ENCODE measurements at places on chromosomes 2 and 18. TPM values are rescaled to one million over a fixed set of nuclear protein-coding genes. Genes with fewer than 3 reads are reported as not detected.

Gene IL18RAP
- not detected for total RNA-seq

Gene BBS5
- 11.4 TPM for total RNA-seq

Gene CDH2
- 45.0 TPM for total RNA-seq

Gene RGPD4
- 0.23 TPM for total RNA-seq

Gene SRD5A2
- total RNA-seq = not detected

Gene LOXL3
- total RNA-seq = 21.9 TPM

GRCh38 chr18:75544496-75544895, 117.0 kb upstream of the SMIM21 start:
- no peak for DNase-seq

- DNase-seq = no peak
These were observed 8.0 kb upstream of the SIX3 start for GRCh38 chr2:44933434-44933951.

- no peak for DNase-seq
These were observed 864.7 kb downstream of the TRIB2 start for GRCh38 chr2:13581471-13581870.

DNA sequence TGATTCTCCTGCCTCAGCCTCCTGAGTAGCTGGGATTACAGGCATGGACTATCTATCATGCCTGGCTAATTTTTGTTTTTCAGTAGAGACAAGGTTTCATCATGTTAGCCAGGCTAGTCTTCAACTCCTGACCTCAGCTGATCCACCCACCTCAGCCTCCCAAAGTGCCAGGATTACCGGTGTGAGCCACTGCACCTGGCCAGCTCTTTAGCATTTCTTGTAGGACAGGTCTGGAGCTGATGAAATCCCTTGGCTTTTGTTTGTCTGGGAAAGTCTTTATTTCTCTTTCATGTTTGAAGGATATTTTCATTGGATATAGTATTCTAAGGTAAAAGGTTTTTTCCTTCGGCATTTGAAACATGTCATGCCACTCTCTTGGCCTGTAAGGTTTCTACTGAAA, 20.2 kb downstream of the VPS54 start:
- no peak for DNase-seq

DNA sequence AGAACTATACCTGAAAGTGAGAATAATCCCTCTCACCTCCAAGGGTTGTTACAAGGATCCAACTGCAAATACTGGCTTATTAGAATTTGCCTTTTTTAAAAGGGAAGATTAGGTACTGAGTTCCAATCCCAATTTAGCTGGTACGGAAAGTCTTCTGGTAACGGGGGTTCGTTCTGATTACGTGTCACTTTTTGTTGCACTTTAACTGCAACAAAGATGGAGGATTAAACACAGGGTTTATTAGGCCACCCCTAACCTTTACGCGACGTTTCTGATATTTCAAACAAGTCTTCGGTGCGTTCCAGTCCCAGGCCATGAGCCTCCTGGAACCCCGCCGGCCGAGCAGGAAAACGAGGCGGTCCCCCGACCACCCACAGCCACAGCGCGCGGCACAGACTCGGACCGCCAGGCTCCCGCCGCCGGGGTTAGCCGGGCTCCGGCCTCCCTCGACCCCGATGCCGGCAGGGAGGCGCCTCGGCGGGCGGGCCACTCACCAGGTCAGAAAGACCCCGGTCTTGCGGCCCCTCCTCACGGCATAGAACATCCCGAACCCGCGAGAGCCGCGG, 411 bp downstream of the RNASEH1 start:
- no peak for DNase-seq

GRCh38 chr18:63205791-63206252, 113.7 kb downstream of the BCL2 start:
- no peak for DNase-seq

GRCh38 chr2:41187376-41188122, 735.7 kb upstream of the SLC8A1 start:
- no peak for DNase-seq

DNA sequence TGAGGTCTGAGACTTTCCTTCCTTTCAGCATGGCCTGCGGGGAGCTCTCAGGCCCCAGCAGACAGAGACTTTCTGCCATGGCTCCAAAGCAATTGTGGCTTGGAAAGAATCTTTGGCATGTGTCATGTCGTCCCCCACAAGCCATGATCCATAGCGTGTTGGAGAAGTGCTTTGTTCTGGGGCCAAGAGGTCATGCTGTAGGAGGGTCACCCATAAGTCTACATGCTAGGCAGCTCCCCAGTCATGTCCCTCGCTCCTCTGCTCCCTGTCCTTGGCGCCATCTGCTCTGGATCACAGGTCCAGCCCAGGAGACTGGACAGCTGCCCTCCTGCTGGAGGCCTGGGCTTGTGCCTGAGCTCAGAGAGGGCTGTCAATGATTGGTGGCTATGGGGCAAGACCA, 78.8 kb upstream of the LCLAT1 start:
- DNase-seq = no peak

DNA sequence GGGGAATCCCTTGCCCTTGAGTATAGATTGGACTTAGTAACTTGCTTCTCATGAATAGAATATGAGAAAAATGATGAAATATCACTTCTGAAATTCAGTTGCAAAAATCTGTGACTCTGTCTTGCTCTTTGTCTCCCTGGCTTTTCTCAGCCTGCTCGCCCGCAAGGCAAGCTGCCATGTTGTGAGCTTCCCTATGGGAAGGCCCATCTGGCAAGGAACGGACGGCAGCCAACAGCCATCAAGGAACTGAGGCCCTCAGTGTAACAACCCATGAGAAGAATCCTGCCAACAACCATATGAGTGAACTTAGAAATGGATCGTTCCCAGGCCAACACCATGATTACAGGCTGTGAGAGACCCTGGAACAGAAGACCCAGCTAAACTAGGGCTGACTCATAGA, 58.4 kb upstream of the PGAP1 start:
- DNase-seq = no peak

GRCh38 chr2:53545604-53546003, 222.0 kb upstream of the CHAC2 start:
- no peak for DNase-seq

DNA sequence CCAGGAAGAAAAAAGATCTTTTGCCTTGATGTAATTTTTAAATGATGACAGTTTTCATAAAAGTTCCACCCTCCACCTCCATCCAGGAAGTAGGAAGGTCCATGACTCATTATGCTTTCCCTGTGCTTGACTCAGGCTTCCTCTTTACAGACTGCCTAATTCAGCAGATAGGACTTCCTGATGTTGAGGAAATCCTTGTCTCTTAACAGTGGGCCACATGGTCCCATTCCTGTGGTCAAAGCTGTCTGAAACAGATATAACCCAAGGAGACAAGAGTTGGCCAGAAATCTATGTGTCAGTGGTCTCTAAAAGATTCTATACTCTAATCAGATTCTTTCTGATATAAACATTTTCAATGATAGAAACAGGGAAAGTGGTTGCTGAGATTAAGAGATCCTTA, 119.1 kb downstream of the BAZ2B start:
- DNase-seq = no peak

DNA sequence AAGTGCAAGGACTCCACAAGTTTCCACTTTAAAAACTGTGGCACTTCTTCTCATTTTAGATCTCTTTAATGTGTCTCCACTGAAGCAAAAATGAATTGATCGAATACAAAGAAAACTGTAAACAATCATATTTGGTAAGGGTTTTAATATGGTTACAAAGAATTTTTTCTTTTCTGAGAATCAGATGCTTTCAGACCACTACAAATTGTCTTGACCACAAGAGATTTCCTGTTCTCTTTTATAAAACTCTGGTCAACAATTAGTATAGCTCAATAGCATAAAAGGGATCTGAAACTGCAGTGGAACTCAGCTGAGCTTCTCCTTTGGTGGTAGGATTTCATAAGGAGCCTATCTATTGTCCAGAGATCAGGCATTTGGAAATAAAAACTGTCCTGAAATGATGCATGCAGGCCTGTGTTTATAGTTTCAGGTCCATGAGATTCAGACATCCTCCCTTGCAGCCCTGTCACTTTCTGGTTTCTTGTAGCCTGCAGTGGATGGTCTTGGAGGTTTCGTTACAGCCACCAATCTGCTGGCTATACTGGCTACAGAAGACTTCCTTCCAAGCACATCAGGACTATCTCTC, 120.0 kb downstream of the DOCK10 start:
- DNase-seq = no peak

GRCh38 chr2:8669157-8669817, 12.6 kb upstream of the ID2 start:
- no peak for DNase-seq

DNA sequence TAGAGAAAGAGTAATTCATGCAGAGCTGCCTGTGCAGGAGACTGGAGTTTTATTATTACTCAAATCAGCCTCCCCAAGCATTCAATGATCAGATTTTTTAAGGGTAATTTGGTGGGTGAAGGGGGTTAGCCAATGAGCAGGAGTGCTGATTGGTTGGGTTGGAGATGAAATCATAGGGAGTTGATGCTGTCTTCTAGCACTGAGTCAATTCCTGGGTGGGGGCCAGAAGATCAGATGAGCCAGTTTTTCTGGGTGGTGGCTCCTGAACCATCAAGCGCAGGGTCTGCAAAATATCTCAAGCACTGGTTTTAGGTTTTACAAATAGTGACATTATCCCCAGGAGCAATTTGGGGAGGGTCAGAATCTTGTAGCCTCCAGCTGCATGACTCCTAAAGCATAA, 312.8 kb upstream of the THSD7B start:
- DNase-seq = no peak

DNA sequence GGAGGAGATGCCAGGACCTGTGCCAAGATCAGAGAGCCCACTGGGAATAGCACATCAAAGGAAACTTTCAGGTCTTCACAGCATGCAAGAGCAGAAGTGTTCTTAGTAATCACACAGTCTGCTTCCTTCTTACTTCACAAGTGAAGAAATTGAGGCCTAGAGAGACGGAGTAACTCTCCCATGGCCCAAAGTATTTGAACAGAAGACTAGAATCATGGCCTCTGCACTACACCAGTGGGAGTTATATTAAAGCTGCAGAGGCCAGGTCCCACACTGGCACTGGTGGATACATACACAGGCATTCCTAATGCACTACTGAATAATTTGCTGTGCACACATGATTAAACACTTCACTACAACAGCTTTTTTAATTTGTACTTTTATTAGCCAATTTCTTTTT, 107.6 kb upstream of the RMP24 start:
- no peak for DNase-seq

DNA sequence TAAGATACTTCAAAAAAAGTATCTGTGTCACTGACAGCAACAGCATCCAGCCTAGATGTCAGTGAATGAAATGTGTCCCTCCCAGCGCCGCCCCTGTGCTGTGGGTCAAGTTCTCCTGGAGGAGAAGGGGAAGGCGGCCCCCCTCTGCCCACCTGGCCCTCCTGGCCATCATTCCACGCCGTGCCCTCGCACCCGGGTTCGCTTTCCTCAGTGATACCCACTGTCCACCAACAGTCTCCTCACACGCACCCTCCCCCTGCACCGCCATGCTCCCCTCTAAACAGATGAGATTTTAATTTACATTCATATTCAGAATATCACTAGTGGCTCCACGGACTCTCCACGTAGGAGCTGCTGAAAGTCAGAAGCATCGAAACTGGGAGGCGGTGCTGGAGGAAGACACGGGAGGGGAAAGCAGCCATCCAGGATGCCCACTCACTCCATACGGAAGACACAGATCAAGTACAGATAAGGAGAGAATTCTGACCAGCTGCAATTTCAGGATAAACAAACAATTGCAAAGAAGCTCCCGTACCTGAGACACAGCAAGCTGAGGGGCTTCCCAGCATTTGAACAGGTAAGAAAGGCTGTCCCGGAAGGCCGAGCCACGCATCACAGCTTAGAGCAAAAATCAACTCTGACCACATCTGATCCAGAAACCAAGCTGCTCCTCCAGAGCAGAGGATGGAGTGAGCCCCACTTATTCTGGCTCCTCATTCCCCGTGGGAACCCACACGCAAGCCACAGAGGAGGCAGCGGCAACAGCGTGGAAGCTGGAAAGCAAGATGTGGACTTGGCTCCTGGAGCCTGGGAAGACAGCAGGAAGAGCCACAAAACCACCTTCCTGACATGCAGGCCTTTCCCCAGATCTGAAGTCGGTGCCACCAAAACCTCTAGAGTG, 49.7 kb downstream of the PXDN start:
- DNase-seq = no peak

DNA sequence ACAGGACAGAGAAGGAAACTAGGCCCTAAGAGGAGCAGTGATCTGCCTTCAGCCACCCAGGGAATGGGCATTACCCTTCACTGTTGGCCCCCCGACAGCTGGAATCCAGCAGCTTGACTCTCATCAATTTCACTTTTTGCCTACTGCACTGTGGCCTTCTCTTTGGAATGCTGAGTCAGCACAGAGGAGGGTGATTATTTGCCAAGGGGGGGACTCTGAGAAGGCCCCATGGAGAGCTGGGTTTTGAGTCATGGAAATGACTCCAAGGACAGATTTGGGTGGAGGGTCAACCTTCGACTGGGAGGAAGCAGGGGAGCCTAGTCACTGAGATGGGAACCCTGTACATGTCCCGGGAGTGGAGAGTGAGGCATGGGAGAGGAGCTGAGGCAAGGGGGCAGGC, 38.1 kb upstream of the NTSR2 start:
- DNase-seq = no peak

DNA sequence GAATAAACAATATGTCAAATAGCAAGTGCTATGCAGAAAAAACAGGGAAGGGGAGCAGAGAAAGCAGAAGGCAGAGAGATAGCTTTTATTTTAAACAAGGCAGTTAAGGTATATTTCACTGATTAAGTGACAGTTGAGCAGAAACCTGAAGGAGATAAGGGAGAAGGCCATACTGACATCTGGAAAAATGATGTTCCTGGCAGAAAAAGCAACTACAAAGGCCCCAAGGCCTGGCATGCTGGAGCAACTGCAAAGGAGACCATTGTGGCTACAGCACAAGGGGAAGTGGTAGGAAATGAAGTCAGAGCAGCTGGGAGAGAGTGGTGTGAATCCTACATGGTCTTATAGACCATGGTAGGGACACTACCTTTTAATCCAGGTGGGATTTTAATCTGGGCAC, 8.9 kb upstream of the PCBP1 start:
- no peak for DNase-seq

GRCh38 chr2:46979571-46979979, 64.0 kb upstream of the MCFD2 start:
- DNase-seq = no peak

DNA sequence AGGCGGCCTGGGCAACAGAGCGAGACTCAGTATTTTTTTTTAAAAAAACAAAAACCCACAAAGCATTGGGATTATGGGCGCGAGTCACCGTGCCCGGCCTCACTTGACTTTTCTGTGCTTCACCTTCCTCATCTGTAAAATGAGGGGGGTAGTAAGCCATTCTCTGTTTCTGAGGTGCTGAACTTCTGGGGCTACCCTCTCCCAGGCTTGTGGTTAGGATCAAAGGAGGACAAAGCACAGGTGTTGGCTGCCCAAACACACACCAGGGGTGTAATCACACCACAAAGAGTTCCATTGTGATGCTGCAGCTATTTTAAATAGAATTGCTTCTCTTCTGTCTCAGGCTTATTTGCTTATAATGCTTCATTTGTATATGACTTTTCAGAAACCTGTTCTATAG, 35.8 kb upstream of the INHBB start:
- no peak for DNase-seq

Measured in mesothelial cell of epicardium (in vitro differentiated cells).